Testis (tissue), 5 donors: ENCODE measurements at places on chromosomes 6 and 20. TPM values are rescaled to one million over a fixed set of nuclear protein-coding genes. Genes with fewer than 3 reads are reported as not detected.

ECT2L gene
- total RNA-seq: 0.16 TPM

ERGIC3 gene
- 338 TPM for total RNA-seq

GINS1 gene
- total RNA-seq: 23.7 TPM

EFCAB8 gene
- 9.5 TPM for total RNA-seq

FAM217A gene
- total RNA-seq: 13.0 TPM

BPIFB2 gene
- total RNA-seq: 0.56 TPM
